ENCODE measurements at places on chromosomes 16 and 17.
A peak's percentile ranks its signal among the peaks of the same experiment; 100 is the strongest.

DNA sequence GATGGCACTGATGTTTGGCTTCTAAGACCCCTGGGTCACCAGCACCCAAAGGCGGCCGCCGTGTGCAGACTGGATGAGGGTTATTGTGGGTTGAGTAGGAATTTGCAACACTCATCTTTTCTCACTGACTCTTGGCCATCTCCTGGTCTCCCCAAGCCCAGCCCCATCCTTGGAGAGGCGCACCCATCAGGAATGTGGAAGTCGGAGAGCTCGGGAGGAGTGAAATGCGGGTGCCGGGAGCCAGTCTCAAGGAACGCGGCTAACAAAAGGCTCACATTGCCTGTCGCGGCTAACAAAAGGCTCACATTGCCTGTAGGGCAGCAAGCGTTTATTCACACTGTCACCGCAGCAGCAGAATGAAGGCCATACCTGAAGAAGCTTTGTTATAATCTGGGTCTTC is 248.6 kb downstream of the FOXL1 start:
- peak; percentile 10 for DNase-seq

DNA sequence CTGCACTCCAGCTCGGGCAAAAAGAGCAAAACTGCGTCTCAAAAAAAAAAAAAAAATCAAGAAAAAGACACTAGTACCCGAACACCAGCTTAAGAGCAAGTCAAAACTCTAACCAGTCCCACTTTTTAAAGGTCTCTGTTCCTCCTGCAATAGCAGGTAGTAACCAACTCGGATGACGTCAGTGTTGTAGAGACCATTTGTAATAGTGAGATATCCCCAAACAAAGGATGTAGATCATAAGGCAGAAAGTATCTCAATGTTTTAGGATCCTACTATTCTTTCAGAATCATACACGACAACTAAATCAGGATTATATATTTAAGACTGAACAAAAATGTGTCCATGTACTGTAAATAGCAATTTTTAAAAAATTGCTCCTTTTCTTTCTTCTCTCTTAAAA is 2.4 kb downstream of the JPT1 start:
- no peak for DNase-seq

GRCh38 chr17:28573040-28573380 is 1.7 kb upstream of the PIGS start:
- no peak for DNase-seq

DNA sequence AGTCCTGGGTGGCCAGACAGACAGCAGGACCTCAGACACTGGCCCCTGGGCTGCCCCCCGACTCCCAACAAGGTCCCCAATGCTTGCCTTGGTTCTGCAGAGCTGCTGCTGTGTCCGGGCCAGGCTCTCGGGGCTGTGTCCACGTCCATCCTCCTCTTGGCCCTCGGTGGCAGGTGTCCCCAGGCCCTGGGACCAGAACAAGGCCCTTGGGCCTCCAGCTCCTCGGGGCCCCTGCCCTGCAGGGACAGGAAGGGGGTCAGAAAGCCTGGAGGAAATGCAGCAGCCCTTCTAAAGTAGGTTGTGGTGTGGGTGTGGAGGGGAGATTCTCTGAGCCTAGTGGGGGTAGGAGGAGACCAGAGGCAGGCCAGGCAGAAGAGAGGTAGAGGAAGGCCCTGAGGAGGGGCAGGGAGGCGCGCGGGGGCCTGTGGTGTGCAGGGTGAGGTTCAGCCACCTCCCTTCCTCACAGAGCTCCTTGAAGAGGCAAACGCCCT is 2.5 kb upstream of the AXIN1 start:
- no peak for DNase-seq

DNA sequence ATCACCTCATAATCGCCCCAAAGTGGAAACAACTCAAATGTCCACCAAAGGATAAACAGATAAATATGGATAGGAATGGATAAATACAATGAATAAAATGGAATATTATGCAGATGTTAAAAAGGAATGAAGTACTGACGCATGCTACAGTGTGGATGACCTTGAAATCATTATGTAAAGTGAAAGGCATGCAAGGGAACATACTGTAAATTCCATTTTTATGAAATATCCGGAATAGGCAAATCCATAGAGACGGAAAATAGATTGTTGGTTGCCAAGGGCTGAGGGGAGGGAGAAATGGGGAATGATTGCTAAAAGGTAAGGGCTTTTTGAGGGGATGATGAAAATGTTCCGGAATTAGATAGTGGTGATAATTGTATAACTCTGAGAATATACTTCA is 36.0 kb downstream of the STAT5B start:
- DNase-seq: peak; percentile 17

DNA sequence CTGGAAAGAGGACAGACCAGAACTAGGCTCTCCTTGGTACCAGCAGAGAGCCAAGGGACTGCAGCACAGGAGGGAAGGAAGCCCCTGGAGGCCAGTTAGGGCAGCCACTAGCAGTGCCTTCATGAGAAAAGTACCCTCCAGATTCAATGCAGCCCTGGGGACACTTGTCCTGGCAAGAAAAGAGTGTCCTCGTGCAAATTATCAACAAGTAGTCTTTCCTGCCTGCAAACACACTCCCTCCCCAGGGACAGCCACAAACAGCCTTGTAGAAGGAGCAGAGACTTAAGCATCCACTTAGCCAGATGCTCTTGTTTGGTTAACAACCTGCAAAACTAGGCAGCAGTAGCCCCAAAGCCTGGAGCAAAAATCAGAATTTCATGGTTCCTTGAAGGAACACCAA is 24.3 kb downstream of the CENPV start:
- DNase-seq: no peak

GRCh38 chr17:8668176-8668740 is 37.7 kb upstream of the MYH10 start:
- no peak for DNase-seq

- DNase-seq: no peak
Observed at GRCh38 chr17:77437747-77438146, 297.0 kb downstream of the SEC14L1 start.

DNA sequence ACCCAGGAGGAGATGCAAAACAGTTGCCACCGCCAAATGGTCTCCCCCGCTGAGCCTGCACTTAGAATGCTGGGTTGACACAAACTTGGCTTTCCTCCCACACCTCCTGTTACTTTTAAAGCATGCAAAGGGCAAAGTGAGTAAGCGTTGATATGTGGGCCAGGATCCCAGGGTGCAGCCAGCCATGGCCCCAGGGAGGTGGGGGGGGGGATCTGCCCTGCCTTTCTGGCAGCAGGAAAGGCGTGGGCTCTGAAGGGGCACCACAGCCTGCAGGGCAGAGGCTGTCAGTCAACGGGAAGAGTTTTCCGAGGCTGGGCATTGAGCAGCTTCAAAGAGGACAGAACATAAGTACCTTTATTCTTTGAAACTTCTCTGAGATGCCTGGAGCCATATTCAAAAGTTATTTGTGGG is 142.3 kb downstream of the ABCC12 start:
- DNase-seq: no peak

DNA sequence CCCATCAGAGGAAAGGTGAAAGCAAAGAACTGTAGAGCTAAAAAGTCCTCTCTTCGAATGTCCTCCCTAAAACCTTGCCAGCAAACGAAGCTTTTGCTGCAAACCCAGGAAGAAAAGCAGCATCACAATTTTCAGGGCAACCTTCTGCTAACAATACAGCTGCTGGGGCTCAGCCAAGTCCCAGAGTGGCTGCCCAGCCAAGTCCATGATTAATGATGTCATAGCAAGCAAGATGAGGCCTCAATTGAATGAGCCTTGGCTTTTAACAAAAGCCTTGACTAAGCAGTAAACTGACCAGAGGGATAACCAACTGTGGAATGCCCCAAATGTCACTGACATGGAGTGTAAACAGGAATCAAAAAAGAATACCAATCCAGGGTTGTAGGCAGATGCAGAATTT is 342.7 kb downstream of the PMP22 start:
- DNase-seq: peak; percentile 45

GRCh38 chr16:85498607-85499006 is 114.5 kb upstream of the GSE1 start:
- DNase-seq: no peak

GRCh38 chr17:17758941-17759563 is 77.7 kb downstream of the SREBF1 start:
- no peak for DNase-seq

DNA sequence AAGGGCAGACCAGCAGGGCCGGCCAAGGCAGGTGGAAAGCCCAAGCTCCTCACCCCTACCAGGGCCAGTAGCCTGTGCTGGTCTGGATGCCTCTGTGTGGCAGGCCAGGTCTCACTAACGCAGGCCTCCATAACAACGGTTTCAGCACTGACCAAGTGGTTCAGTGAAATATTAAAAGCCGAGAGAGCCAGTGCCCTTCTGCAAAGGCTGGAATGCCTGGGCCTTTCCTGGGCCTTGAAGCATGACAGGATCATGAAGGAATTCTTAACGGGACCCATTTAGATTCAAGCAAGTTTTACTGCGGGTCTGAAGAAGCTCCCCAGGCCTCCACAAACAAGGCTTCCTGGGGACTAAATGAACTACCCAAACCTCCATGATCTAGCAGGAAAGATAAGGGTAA is 16.3 kb downstream of the ADAD2 start:
- no peak for DNase-seq

GRCh38 chr16:24988129-24988518 is 27.0 kb downstream of the ARHGAP17 start:
- peak; percentile 36 for DNase-seq

- DNase-seq: no peak
Observed at GRCh38 chr16:25841761-25842160, 150.0 kb downstream of the HS3ST4 start.

DNA sequence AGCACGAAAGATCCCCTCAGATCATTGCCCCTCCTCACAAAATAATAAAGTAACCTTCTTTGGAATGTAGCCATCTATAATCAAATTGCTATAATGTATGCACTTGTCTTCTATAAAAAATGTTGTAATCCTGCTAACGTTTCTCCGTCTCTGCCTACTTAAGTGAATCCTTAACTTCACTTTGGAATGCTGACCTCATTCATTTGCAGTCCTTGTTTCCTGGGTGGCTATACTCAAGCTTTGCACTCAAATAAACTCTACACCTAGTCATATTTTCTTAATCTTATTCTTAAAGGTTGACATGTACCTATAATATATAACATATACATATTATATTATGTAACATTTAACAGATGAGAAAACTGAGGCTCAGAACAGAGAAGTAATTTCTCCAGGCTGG is 22.7 kb downstream of the CHD9NB start:
- DNase-seq: no peak

- DNase-seq: no peak
Observed at GRCh38 chr17:55571095-55571494, 59.8 kb upstream of the SMIM36 start.

DNA sequence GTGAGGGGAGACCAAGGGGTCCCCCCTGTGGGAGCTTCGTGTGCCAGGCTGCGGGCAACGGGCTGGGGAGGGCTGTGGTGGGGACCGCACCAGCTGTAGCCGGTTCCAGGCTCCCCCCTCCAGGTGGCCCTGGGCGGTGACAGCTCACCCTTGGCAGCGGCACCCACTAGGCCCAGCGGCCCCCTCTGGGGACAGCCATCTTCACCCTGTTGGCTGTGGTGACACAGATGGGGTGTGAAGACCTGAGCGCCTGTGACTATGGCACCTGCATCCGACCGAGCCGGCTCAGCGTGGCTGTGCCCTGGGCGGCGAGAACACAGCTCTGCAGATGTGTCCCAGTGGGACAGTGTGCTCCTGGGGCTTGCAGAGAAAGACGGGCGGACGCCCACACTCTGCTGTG is 1.1 kb upstream of the C1QTNF8 start:
- no peak for DNase-seq

DNA sequence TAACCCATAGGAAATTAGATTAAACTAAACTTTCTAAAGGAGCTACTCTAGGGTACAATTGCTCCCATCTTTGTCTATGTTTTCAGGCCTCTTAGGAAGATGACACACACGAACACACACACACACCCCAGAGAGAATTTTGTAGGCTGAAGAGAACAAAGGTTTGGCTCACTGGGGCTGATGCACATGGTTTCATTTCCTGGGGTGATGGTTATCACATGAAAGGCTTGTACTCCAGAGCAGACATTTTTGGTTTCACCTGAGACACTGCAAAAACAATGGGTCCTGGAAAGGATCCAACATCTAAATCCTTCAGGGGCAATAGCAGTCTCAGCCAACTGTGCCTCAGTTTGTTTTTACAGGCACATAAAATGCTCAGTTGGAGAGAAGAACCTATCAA is 62.8 kb downstream of the GRB7 start:
- no peak for DNase-seq

DNA sequence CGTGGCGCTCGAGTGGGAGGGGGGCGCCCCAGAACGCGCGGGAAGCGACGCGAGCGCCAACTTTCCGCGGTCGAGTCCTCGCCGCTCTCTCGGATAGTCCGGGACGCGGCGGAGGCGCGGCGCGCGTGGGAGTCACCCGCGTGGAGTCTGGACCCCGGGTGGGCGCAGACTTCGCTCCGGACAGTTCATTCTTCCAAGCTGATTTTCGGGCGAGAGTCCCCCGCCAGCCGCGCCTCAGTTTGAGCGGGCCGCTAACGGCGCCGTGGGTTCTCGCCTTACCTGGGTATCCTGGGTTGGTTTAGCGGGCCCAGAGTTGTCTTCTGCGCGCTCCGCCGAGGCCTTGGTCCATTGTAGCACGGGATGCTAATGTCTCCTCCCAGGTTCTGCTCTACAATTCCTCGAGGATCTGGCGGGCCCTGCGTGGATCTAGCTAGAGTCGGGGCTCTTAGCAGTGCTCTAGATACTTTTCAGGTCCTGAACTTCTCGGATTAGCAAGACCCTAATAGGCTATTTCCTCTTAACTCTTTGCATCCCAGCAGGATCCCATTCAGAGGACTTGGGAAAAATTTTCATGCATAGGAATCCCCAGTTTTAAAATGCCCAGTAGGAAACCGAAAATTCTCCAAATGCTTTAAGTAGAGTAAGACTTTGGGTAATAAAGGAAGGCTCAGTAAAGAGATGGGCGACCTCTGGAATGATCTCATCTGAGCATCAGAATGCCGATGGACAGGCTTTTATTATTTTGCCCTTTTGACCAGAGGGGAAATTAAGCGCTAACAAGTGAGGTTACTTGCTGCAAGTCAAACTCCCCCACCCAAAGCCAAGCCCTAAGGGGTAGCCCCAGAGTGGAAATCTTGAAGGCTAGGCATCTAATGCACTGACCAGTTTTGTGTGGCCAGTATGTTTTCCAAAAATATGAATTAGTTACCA is 537 bp upstream of the GJC1 start:
- peak; percentile 41 for DNase-seq

- no peak for DNase-seq
Observed at GRCh38 chr17:55575058-55575636, 63.9 kb upstream of the SMIM36 start.
